Fibroblast of skin of scalp (primary cell): ENCODE measurements at places on chromosomes 5 and 9.

DNA sequence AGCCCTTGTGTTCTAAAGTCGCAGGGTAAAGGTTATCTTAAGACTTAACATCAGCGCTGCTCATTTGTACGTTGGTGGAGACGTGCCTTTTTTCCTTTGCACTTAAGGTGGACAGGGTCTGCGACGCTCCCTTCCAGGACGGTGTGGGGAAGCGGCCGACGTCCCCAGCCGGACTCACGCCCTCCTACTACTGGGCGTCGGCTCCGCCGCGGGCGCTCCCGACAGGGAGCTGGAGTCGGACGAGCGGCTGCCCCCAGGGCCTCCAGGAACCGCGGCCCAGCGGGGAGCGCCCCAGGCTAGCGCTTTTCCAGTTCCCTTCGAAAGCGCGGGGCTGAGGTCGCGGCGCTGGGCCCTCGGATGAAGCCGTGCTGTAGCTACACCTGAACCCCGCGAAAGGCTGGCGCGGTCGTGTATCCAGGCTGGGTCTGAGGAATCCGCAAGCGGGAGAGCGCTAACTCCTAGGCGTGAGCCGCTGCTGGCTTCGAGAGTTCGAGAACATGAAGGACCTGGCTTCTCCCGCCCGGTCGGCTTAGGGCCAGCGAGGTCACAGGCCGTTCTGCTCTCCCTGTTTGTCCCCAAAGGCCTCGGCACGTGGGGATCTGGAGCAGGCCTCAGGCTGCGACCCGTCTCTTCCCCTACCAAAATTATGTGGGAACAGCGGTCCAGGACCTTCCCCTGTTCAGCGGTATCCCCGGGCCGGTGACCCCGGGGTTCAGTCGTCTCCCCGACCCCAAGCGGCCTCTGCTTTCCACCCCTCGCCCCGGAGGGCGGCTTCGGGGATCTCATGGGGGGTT lies 3.8 kb upstream of the DMRT3 start:
- no peak for DNase-seq

GRCh38 chr5:157269761-157270272 lies 3.9 kb downstream of the CYFIP2 start:
- DNase-seq: no peak

DNA sequence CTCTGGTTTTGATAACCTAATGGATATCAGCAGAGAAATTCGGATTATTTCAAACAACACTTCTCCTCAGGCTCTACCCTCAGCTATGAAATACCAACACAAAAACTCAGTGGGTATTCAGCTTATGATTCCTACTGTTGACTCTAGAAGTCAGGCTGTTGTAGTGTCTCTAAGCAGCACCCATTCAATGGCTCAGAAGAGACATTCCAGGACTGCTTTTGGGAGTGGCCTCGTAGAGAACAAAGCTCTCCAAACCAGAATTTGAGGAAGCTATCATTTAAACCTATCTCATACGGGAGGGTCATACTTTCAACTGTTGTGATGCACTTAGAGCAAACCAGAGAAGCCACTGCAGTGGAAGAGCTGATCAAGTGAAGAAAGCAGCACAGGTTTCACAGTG lies 34.1 kb downstream of the ETF1 start:
- no peak for DNase-seq

DNA sequence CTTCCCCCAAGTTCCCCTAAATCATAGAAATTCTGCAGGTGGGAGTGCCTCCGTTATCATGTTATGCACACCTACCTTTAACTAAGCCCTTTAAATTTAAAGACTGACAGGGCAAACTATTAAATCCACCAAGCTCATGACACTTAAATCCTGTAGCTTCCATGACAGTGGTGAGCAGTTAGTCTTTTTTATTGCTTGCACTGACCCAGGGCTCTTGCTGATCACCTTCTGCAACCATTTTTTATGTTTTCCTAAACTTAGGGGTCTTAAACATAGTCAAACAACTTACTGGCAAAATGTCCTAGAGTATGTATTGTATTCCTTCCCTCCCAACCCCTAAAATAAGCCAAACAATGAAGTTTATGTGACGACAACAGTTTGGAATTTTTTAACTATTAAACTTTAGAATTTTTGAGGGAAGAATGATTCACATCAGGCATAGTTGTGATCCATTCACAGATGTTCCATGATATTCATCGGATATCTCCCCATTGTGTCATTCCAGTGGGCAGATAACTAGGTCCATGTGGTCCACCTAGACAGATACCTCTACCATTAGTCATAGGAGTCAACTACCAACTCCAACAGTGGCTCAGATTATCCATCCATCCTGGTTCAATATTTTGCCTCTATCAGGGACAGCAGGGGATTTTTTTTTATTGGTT lies 283.1 kb downstream of the ADAMTS6 start:
- DNase-seq: peak; percentile 99

DNA sequence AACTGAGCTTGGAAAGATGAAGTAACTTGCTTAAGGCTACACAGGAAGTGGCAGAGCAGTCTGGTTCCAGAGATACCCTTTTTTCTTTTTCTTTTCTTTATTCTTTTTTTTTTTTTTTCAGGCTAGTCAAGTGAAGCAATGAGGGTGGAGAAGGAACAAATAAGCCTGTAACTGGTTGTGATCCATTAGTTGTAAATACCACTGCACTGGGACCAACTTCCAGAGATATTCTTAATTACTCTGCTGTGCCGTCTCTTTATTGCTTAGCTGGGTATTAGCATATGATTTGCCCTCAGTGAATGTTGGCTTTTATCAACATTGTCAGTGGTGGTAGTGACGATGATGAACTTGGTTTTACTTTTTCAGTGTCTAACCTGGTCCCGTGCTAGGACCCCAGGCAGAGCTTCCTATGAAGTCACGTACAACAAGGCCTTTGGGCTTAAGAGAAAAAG lies 26.7 kb downstream of the LNPEP start:
- DNase-seq: no peak

DNA sequence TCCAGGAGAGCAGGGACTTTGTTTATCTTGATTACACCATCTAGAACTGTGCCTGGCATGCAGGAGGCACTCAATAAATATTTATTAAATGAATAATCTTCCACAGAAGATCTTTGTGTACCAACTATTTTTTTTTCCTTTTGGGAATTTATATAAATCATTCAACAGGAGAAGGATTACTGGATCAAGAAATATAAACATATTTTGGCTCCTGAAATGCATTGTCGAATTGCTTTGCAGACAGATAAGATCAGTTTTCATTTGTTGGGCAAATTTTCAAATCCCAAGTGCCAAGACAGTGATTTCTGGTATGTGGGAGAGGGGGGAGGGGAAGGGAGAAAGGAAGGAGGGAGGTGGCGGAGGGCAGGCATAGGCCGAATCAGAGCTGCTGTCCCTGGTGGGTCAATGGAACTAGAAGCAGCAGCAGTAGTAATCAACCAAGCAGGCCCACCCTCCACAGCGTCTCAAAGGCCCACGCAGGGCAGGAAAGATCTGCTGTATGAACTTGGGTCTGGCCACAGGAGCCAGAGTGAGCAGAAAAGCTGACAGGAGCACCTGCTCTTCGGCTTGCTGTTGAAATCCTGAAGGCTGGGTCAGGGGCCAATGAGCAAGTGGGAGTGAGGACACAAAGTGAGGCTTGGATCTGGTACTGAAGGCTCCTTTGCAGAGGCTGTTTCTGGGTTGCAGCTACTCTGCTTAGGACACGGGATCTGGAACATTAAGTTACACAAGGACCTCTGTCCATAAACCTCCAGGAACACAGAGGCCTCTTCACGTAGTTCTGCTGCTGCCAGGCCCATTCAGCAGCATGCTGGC lies 15.8 kb upstream of the TRAF1 start:
- DNase-seq: peak; percentile 43

DNA sequence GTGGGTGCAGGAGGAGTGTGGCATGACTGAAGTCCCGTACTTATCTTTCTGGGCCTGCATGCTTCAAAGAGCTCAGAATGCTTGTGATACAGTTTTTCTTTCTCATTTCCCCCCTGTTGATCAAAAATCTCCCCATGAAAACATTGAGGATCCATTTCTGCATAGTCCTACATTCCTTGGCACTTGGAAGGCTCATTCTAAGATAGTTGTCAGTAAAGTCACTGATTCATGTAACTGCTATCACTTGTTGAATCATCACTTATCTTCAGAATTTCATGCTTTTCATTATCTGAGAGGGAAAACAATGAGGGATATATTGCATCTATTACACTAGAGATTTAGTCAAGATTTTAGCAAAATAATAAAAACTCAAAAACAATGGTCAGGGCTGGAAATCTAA lies 1953.1 kb upstream of the CDH6 start:
- DNase-seq: no peak

DNA sequence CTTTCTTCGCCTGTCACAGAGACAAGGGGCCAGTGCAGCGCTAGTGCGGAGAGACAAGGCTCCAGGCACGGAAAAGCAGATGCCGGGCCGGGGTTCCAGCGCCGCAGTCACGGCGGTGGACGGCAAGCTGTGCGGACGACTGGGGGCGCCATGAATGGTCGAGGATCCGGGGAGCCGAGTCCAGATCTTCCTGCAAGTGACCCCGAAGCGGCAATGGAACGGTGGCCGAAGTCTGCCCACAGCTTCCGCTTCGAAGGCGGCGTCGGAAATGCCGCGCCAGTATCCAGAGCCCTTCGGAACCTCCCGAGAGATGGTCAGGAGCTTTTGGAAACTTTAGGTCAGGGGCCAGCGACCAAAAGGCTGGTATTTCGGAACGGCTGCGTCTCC lies 601 bp upstream of the FAF2 start:
- DNase-seq: no peak

DNA sequence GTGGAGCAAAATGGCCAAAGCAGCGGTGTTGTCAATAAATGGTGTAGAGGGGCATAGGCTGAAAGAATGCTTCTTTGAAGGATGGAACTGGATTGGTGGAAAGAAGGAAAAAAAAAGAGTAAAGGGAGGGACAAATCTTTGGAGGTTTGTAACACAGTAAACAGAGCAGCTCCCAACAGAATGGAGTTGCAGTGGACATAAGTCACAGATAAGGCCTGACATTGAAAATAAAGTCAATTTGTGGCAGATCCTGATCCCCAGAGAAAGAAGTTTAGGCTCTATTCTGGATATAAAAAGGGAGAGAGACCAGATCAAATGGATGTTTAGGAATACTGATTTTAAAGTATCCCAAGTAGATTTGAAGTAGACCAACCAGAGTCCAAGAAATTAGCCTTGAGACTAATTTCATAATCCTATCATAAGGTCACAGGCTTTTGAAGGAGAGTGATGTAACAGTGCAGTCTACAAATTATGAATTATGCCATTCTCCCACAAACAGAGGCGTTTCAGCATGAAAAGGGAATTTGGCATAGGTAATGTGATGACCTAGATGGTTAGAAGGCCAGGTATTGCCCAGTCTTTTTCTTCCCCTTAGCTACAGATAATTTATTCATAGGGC lies 8.9 kb downstream of the ALDH1A1 start:
- no peak for DNase-seq

GRCh38 chr9:113794721-113795120 lies 81.4 kb upstream of the ZNF618 start:
- DNase-seq: no peak

DNA sequence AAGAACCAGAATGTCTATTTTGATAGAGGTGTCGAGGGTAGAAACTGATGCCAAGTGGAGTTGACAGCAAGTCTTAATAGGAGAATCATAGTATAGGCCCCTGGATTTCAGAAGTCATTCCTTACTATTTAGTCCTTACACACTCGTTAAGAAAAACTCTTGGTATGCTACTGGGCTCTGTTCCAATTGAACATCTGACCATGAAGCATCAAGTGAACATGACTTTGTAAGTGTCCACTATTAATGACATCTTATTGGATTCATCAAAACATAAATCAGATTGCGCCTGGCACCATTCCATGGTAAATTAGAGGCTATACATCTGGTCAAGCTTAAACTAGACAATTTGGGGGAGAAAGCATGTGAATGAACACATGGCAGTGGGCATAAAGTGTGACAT lies 1056.5 kb upstream of the EDIL3 start:
- DNase-seq: no peak

GRCh38 chr9:134163371-134164196 lies 780 bp downstream of the RNU6ATAC start:
- DNase-seq: peak; percentile 57

- DNase-seq: peak; percentile 94
Measured at GRCh38 chr5:169300468-169301385, at the start of gene SLIT3. Gene SLIT3 (minus strand): TSS chr5:169301139. CDS start chr5:169300709, 430 bp downstream.

DNA sequence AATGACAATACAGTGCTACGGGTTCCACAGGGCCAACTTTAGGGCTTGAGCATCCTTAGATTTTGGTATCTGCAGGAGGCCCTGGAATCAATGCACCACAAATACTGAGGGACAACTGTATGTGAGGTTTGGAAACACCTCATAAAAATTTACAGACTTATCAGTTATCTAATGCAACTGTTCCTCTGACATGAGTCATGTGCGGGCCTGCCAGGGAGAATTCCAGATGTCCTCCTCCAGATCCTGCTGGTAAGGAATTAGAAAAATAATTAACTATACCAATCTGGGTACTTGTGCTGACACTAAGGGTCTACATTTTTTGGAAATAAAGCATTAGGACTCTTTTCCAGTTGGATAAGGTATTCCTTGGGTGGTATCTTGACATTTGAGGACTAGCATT lies 333.3 kb downstream of the ARRDC3 start:
- DNase-seq: no peak

DNA sequence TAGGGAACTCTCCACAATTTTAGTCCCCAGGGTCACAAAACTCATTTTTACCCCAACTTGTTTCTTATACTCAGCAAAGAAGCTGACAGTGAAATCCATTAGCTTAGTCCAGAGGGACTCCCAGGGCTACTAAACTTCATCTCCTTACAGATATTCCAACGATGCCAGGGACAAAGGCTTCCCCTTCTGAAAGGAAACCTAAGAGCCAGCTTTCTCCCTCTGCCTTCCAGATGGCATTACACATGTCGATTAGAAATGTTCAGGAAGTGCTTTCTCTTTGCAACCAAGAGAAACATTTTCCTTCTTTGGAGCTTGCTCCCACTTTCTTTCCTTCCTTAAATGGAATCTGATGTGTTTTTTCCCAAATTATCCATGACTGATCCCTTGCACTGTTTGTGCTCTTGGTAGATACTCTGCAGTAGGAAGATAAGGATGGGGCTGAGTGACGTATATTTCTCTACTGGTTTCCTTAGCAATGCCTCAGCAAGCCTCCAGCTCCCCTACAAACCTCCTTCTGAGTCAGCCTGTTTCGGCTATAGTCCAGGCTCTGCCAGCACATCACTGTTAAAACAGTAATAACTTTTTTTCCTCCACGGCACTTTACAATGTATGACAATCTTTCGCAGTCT lies 43.0 kb upstream of the HTR4 start:
- DNase-seq: peak; percentile 37
